Nasal cavity respiratory epithelium epithelial cell of viscerocranial mucosa (primary cell): ENCODE measurements at places on chromosomes 2 and 18. TPM values are rescaled to one million over a fixed set of nuclear protein-coding genes. Genes with fewer than 3 reads are reported as not detected.

AKAIN1 gene
- not detected in 2 replicates for total RNA-seq

TUBB6 gene
- total RNA-seq = 328 and 772 TPM in 2 replicates

IL36RN gene
- 2.0 and 5.1 TPM in 2 replicates for total RNA-seq

VAMP8 gene
- 38.3 and 42.2 TPM in 2 replicates for total RNA-seq

CAPN10 gene
- total RNA-seq = 13.7 and 20.3 TPM in 2 replicates

COPS7B gene
- 13.3 and 24.2 TPM in 2 replicates for total RNA-seq

CAPN14 gene
- total RNA-seq = 1.4 and 6.1 TPM in 2 replicates

MC2R gene
- not detected in 2 replicates for total RNA-seq

SERPINB4 gene
- 1.7 and 63.5 TPM in 2 replicates for total RNA-seq

KIAA1328 gene
- total RNA-seq = 4.8 and 6.6 TPM in 2 replicates

DTNA gene
- total RNA-seq = 1.7 and 10.7 TPM in 2 replicates

RAB12 gene
- total RNA-seq = 73.5 and 84.4 TPM in 2 replicates

DLGAP1 gene
- total RNA-seq = under 0.01 TPM in 1 of 2 replicates, not detected in the other

EFHD1 gene
- total RNA-seq = 0.07 TPM in 1 of 2 replicates, not detected in the other

RGPD3 gene
- 0.34 and 0.43 TPM in 2 replicates for total RNA-seq

CD8B2 gene
- total RNA-seq = not detected in 2 replicates

RND3 gene
- 354 and 1,220 TPM in 2 replicates for total RNA-seq

BOK gene
- 16.4 and 26.1 TPM in 2 replicates for total RNA-seq

RAB6C gene
- under 0.01 TPM in 2 replicates for total RNA-seq

CRYGC gene
- not detected in 2 replicates for total RNA-seq

CFLAR gene
- total RNA-seq = 80.3 and 128 TPM in 2 replicates

CCDC102B gene
- 1.2 and 1.4 TPM in 2 replicates for total RNA-seq

FAM237A gene
- total RNA-seq = not detected in 2 replicates

CREG2 gene
- total RNA-seq = 0.68 and 3.1 TPM in 2 replicates
